ENCODE measurements at places on chromosomes 4 and X.
A peak's percentile ranks its signal among the peaks of the same experiment; 100 is the strongest.

GRCh38 chr4:7420661-7421040, 14.1 kb downstream of the PSAPL1 start:
- DNase-seq: no peak

GRCh38 chr4:187910741-187911140, 84.8 kb upstream of the ZFP42 start:
- DNase-seq: no peak

- no peak for DNase-seq
These were observed 183.9 kb downstream of the OPHN1 start for GRCh38 chrX:68249401-68249831.

GRCh38 chr4:567457-568350, 8.4 kb downstream of the TMEM271 start:
- DNase-seq: no peak

DNA sequence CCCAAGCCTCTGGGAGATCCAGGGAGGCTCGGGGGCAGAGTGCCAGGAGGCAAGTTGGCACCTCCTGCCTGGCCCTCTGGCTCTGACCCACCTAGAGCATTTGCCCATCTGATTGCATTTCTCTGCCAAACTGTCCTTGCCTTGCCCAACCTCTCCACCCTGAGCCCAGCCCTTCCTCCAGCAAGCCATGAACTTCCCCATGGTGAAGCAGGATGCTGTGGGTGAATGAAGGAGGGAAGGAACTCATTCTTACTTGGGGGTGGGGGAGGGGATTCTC, 9.3 kb upstream of the CNGA2 start:
- no peak for DNase-seq

- DNase-seq: no peak
These were observed 125.9 kb upstream of the RAI2 start for GRCh38 chrX:17986977-17987376.

GRCh38 chr4:37365888-37366287, 121.3 kb downstream of the NWD2 start:
- no peak for DNase-seq

DNA sequence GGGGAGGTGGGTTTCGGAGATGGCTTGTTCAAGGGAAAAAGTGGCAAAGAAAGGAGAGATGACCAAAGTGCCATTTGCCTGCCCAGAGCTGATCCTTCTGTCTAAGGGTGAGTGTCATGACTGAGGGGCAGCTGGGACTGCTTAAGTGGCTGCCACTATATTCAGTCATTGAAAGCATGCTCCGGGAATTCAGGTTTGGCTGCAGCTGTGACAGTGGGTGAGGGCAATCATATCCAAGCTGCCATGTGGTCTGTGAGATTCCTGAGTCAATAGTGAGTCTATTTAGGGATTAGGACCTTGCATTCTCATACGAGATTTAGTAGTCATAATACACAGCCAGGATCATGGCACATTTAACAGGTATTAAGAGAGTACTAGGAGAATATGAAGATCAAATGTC, 138.8 kb upstream of the BANK1 start:
- no peak for DNase-seq

- DNase-seq: no peak
These were observed 10.7 kb downstream of the MAGED2 start for GRCh38 chrX:54818221-54818620.

GRCh38 chr4:173013232-173013930, 155.2 kb upstream of the GALNT7 start:
- DNase-seq: peak; percentile 9

GRCh38 chr4:48065587-48066052, 49.0 kb downstream of the NIPAL1 start:
- DNase-seq: no peak

GRCh38 chr4:156954587-156954986, 17.0 kb downstream of the PDGFC start:
- DNase-seq: no peak

GRCh38 chrX:131828482-131828881, 194.6 kb upstream of the STK26 start:
- no peak for DNase-seq

- no peak for DNase-seq
These were observed 137.8 kb upstream of the IL1RAPL2 start for GRCh38 chrX:104428231-104428630.

- DNase-seq: no peak
These were observed 607.4 kb upstream of the FAM241A start for GRCh38 chr4:111537871-111538270.

GRCh38 chr4:102324730-102325129, 20.6 kb downstream of the SLC39A8 start:
- no peak for DNase-seq

DNA sequence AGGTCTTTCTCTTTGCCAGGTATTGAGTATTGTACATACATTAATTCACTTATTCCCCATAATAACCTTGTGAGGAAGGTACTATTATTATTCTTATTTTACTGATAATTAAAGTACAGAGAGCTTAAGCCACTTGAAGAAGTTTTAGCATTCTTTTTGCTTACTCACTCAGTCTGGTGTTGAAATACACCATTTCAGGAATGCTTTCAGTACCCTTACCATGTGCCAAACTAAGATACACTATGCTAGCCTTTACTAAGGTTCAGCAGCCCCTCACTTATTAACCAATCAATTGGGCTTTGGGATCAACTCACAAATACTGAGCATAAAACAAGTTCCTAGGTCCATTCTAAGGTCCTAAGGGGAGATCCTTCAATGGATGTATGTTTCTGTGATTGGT, 179.0 kb upstream of the FGF13 start:
- no peak for DNase-seq

DNA sequence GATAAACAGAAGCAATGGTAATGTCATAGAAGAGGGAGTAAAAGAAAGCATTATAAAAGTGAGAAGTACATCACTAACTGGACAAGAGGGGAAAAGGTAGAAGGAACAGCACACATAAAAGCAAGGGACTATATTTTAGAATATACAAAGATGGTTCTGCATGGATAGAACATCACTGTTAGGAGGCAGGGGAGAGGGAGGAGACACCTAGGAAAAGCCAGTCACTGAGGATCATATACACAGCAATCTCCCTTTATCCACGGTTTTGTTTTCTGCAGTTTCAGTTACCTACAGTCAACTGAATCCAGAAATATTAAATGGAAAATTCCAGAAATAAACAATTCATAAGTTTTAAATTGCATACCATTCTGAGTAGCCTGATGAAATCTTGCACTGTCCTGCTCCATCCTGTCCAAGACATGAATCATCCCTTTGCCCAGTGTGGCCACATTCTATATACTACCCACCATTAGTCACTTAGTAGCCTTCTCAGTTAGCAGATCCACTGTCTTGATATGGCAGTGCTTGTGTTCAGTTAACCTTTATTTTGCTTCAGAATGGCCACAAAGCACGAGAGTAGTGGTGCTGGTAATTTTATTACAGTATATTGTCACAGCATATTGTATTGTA, 74.2 kb downstream of the PPA2 start:
- no peak for DNase-seq

DNA sequence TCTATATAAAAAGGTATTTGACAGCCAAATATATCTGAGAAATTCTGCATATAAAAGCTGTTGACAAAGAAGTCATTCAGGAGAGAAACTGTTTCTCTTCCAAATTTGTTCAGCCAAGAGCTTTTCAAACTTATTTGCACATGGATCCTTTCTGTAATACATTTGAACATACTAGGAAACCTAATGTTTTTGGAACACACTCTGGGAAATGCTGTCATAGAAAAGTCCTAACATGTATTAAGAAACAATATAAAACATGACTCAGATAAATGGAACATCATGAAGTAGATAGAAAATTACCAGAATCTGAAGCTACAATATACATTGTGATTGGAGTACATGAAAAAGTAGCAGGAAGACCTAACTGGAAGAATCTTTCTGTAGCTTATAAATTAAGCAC, 781.5 kb upstream of the EPHA5 start:
- no peak for DNase-seq

DNA sequence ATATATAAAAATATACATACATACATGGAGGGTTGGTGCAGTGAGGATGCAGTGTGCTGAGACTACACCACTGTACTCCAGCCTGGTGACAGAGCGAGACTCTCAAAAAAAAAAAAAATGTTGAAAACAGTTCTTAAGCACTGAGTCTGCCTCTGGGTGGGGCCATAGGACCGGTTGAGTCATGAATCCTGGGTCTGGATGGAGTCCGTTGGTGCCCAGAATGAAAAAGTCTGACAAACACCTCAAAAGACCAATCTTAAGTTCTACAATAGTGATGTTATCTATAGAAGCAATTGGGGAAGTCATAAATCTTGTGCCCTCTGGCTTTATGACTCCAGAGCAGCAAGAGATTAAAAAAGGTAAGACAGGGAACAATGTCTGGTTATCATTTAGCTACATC, 70.4 kb downstream of the FGFBP1 start:
- no peak for DNase-seq

DNA sequence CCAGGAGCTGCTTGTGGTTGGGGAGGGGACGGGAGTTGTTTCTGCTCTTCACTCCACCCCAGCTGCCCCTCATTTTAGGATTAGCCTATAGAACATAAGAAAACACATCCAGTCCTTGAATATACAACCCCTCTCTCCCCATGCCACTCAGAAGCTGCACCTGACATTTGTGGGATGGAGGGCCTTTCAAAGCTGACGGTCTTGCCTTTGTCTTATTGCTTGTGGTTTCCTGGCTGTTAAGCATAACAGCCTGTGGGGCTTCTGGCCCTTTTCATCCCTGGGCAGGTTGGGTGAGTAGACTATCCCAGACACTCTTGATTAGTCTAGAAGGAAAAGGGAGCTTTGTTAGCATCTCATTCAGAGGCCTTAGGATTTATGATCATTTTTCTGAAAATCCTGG, 407.6 kb upstream of the BOD1L1 start:
- DNase-seq: no peak

- DNase-seq: no peak
These were observed at the start of gene TDO2 for GRCh38 chr4:155903453-155903852. Gene TDO2 (plus strand): TSS chr4:155903696. CDS start chr4:155903759, 63 bp downstream.

DNA sequence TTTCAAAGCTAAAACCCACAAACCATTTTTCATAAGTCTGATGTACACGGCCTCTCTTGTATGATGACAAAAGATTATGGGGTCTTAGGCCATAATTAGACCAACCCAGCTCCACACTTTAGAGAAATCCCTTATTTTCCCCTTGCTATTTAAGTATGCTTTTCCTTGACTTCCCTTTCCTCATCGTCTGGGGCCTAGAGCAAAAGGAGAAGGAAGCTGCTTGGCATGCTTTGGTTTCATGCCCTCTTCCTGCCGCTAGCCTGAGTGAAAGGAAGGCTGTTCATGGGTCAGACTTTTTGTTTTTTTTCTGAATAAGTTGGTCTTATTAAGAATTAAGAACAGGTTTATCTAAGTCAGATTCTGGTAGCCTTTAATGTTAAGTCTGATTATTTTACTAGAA, 10.6 kb upstream of the RASGEF1B start:
- DNase-seq: no peak

- no peak for DNase-seq
These were observed 12.2 kb downstream of the PAICS start for GRCh38 chr4:56448301-56448700.

DNA sequence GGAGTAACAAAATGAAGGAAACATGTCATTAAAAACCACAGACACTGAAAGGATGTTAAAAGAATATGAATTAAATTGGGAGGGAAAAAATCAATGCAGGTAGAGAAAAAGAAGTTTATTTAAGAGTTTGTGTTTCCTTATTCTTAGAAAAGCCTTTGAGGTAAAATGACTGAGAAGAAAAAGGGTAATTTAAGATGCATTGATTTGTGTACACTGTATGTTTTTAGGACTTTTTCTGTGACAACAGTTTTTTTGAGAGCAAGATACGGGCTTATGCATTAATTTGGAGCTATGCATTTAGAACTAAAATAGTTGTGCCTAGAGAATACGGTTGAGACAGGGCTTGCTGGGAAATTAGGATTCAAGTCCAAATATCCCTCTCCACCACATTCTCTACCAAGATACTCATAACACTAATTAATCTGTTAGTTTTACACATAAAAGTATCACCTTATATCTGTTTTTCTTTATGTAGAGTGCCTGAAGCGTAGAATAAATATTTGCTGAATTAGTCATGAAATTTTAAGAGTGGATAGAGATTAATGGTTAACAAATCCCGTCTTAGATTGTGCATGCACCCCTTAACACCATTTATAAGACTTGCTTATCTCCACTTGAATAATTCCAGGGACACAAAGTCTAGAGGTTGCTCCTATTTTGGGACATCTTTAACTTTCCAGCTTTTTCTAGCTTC, 232.5 kb downstream of the PCDH7 start:
- DNase-seq: no peak

DNA sequence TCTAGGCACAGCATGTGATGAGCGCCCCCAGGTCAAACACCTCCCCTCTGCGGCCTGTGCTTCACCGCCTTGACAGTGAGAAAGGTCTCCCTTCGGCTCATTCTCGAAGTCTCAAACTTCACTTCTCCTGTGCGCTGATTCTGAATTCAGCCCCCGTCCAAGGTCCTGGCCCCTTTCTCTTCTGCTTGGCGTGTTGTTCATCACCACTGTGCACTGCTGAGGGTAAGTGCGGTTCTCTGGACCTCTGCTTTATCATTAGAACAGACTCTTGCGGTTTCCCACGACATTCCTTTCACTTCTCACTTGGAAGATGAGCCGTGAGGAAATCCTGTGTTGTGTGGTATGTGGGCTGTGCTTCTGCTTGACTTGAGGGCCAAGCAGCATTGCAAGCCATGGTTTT, 11.9 kb downstream of the HTT-AS start:
- DNase-seq: no peak

DNA sequence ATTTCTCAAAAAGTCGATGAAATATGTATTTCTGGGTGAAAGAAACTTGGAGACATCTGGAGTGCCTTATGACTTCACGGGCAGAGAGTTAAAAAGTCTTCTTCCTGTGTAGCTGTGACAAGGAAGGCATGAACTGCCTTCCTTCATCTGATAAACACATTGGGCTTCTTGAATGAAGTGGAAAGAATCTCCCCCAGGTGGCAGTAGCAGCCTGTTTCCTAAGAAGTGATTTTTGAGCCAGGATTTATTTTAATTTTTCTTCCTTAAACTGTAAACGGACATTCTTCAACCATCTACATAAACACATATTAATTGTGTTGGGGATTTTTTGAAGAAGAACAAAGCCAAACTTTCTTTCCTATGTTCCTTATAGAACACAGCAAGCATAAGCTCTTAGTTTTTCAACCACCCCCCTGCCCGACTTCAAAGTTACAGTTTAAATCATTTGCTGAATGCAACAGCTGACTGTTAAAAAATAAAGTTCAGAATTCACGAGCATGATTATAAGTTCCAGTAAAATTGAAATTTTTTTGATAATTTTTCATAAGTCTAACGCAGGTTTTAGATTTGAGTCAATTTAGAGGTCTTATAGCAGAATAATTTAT, 980 bp upstream of the GIMD1 start:
- DNase-seq: no peak

DNA sequence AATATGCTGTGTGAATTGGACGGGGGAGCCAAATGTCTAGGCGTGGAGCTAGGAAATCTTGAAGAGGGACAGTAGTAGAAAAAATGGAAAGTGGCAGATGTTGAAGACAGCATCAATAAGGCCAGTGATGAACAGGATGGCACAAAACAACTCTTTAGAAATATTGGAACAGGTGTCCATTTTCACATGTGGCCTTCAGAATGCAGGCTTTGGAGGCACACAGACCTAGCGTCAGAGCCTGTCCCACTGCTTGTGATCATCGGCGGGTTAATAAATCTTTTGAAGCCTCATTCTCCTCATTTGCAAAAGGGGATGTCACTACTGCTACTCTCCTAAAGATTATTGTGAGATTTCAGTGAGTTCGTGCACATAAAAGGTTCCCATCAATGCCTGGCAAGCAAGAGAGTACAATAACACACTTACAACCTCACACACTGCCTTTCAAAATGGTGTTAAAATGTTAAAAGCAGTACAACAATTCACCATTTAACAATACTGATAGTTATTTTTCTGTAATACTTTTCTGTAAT, 2.4 kb downstream of the PDLIM3 start:
- DNase-seq: no peak

GRCh38 chrX:22534643-22535042, 261.9 kb downstream of the CBLL2 start:
- DNase-seq: no peak
